ENCODE measurements at places on chromosomes 2 and 18.
A peak's percentile ranks its signal among the peaks of the same experiment; 100 is the strongest.

GRCh38 chr2:224669449-224669848 is 46.7 kb downstream of the CCDC195 start:
- DNase-seq: no peak

DNA sequence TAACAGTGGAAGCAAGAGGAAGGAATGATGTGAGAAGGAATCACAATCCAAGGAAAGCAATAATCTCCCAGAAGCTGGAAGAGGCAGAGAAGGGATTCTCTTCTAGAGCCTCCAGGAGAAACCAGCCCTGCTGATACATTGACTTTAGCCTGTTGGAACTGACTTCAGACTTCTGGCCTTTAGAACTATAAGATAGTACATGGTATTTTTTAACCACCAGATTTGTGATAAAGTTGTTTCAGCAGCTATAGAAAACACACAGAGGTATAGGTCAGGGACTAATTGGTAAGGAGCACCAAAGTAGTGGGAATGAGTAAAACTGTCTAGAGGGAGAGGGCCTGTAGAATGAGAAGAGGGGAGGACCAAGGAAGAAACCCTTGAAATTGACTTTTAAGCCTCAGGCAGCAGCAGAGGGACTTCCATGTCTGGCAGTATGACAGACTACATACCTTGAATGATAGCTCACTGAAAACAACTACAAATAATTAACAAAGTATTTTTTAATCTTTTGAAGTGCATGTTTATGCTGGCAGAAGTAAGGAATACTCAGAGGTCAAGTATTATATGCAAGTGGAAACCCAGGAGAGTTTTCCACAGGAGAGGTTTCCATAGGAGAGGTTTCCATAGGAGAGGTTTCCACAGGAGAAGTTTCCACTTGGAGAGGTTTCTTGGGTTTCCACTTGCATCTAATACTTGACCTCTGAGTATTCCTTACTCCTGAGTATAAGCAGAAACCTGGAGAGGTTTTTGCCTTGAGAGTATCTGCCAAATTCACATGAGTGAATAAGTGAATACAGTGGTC is 33.8 kb upstream of the TMEM17 start:
- DNase-seq: no peak

GRCh38 chr2:60794271-60794863 is 38.3 kb downstream of the PAPOLG start:
- DNase-seq: no peak

- no peak for DNase-seq
These were observed 74.9 kb upstream of the MYL1 start for GRCh38 chr2:210389856-210390255.

DNA sequence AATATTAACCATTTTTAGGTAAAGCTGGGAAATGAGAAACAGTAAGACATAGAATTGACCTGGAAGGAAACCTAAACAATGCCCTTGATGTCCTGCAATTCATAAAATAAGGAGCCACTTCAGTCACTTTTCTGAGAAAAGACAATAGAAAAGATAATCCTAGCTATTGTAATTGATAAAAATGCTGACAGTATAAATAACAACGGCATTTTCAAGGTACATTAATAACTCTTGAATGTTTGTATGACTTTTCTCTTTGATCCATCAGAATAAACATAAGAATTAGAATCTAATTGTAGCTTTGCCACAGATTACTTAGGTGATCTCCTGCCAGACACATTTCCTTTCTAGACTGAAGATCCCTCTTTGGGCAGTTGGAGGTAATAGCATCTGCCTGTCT is 719.5 kb downstream of the SLC4A3 start:
- no peak for DNase-seq

DNA sequence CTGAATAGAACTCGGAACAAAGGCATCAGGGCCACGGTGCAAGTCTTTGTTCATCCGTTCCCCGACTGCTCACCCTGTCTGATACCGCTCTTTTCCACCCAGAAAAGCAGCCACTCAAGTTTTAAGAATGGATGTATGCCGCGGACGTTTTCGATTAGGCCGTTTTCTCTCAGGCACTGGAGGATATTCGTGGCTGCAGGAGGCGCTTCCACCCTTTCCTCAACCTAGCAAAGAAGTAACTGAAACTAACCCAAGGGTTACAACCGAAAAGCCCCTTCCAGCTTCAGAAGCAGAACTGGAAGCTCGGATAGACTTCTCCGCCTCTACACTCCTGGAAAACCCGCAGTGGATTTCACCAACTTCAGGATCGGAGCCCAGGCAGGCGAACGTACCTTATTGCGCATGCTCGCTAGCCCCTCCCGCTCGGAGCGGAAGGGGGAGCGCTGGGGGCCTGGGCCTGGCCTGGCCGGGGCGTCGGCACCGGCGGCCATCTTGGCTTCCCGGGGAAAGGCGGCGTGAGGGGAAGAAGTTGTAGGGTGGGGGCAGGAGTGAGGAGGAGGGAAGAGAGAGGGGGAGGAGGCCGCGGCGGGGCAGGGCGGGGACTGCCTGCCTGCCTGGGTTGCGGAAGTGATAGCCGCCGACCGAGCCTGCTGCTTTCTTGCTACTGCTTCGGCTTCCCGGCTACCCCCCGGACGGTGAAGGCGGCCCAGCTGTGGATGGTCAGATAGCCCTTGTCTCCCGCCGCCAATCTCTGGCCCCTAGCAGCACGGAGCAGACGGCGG is at the start of gene ACTR3:
ACTR3 (plus strand) TSS at position 619 of the 782 bp plus-strand sequence. CDS start 191 bp downstream, outside the sequence.
- DNase-seq: peak; percentile 91

DNA sequence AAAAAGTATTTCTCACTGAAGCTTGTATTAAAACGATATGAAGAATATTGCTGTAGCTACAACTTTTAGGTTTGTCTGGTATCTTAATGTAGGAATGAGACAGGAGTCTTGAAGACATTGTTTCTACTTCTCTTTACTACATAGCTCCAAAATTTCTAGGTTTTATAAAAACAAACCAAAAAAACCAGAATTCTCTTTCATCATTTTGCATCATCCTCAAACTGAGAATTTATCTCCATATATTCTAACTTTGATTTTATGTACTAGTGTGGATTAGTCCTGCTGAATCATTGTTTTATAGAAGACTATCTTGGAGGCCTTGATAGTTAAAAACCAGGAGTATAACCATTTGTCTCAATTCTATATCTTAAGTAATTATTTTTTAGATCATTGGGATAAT is 100.2 kb downstream of the ICA1L start:
- DNase-seq: no peak

GRCh38 chr2:42978175-42978886 is 185.9 kb upstream of the HAAO start:
- no peak for DNase-seq

- no peak for DNase-seq
These were observed 117.1 kb upstream of the BOD1L2 start for GRCh38 chr18:57029761-57030160.

DNA sequence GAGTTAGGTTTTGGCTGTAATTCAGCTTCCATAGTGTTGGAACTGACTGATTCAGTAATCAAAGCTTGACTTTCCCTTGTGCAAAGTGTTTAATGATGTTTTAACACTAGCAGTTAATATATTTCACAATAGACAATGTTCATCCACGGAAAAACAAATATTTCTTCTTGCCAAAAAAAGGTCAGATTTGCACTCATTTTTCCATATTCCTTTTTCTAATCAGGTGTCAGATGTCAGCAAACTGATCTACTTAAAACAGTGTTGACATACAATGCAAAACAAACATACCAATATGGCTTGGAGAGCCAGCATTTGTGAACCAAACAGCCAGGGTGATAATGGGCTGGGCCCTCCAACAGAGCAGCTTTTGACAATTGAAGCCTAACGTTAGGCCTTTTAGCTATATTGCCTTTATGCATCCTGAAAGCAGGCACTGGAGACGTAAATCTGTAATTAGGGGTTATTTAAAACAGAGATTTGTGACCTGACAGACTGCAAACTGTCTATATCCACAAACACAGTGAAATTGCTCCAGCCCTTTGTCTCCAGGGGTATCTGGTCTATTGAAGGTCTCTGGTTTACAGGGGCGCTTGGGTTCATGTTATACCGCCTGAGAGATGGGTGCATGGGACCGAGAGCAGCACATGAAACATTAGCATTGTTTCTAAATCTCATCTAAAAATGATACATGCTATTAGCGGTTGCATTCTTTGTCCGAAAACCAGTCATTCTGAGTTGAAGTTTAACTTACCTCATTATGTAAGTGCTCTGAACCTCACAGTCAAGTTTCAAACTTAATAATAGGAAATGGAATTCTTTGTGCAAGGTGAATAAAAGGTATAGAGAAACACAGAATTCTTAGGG is 7.1 kb upstream of the CDCA7 start:
- DNase-seq: no peak

- no peak for DNase-seq
These were observed 4.4 kb upstream of the BAZ2B start for GRCh38 chr2:159620796-159621195.

DNA sequence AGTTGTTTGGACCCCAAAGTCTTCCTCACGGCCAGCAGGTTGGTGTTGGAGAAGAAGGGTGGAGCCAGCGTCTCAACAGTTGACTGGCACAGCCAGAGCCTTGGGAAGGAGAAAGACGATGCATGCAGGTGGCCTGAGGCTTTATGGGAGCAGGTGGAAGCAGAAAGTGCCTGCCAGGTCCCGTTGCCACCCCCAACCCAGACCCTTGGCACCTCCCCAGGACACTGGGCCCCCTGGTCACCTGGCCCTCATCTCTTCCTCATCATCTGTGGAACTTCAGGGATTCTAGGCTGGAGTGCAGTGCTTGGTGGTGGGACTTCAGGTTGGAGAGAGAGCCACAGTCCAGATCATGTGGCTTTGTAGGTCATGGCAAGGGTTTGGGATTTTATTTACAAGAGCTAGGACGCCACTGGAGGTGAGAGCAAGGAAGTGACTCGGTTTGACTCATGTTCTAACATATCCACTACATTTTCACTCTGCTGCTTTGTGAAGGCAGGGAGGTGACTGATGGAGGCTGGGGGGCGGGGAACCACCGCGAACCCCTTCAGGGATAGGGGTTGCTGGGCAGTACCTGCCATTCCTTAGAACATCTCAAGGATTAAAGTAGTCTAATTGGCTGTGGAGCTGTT is 62.5 kb upstream of the B3GNT7 start:
- no peak for DNase-seq

GRCh38 chr2:179393481-179393880 is 128.8 kb upstream of the SESTD1 start:
- no peak for DNase-seq

GRCh38 chr2:86037795-86038192 is 67.9 kb downstream of the POLR1A start:
- DNase-seq: peak; percentile 12

DNA sequence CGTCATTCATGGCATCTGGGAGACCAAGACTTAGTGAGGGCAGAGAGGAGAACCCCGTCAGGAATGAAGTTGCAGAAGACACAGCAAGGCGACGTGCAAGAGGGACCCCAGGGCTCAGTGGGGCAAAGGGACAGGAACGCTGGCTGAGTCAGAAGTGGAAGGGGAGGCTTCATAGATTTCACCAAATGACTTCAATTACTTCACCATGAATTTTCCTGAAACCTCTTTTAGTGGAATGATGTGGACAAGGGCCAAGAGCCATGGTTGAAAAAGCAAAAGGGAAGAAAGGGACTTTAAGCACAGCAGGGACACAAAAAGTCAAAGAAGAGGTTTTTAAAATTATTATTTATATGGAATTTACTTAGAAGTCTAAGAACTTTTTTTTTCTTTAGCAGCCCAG is 141.6 kb upstream of the PID1 start:
- DNase-seq: no peak

DNA sequence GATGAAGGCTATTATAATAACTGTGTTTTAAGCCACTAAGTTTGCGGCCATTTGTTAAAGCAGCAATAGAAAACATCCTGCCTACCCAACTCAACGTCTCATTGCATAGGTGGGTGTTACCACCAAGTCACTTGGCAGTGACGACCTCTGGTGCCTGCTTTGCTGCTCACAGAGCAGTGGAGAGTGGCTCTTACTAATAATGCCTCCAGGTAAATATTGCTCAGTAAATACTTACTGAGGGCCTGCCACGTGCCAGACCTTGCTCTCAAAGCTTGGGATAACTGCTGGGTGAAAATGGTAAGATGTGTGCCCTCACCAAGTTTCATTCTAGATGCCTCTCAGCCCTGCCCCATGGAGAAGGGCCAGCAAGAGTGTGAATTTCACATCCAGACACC is 27.7 kb downstream of the ITGA6 start:
- DNase-seq: no peak

DNA sequence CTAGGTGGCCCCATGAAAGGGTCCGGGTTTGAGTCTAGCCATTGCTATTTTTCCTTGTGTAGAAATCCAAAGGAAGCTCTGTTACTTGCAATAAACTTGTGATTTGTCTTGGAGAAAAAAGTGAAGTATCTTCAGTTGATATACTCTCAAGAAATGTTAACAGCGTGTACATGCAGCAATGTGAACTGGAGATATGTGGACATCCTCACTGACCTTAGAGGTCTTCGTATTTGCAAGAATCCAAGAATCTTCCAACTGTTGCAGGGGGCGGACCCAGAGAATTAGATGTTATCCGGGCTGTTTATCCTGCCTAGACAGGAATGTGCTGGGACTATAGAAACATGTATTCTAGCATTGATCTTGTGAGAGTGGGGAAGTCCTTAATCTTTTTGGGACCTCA is 187.6 kb downstream of the KCNS3 start:
- no peak for DNase-seq

DNA sequence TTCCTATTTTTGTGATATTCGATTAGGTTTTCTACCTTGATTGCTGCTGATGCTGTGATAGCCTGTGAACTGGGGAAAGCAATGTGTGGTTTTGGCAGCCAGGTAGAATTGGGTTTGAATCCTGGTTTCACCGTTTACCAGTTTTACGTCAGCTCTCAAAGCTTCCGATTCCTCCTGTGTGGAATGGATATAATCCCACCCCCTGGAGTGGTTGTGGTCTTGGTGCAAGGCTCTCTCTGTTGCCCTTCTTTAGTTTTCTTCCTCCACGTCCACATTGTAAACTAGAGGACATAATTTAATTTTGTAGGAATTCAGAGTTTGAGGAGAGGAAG is 45.0 kb downstream of the PHLPP1 start:
- no peak for DNase-seq

GRCh38 chr2:118878531-118879149 is 31.2 kb upstream of the EN1 start:
- DNase-seq: no peak

GRCh38 chr2:49355611-49356010 is 201.3 kb upstream of the FSHR start:
- no peak for DNase-seq

DNA sequence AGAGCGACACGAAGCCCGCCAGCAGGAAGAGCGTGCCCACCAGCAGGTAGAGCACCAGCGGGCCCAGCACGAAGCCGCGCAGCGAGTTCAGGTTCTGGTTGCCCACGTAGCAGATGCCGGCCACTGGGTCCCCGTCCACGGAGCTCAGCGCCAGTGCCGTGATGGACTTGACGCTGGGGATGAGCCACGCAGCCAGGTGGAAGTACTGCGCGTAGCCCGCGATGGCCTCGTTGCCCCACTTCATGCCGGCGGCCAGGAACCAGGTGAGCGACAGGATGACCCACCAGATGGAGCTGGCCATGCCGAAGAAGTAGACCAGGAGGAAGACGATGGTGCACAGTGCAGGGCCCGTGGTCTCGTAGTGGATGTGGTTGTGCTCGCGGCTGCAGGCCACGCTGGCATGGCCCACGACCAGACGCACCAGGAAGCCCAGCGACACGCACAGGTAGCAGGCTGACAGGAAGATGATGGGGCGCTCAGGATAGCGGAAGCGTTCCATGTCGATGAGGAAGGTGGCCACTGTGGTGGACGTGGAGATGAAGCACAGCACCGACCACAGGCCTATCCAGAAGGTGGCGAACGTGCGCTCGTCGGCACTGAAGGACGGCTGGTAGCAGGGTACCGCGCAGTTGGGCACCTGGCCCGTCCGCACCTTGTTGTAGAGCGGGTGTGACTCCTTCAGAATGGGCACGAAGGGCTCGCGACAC is 2.1 kb downstream of the FZD5 start:
- DNase-seq: no peak

GRCh38 chr2:19532547-19533196 is 174.2 kb upstream of the OSR1 start:
- no peak for DNase-seq

Data from dorsolateral prefrontal cortex (tissue), 122 donors.